RPMI7951 (cell line): ENCODE measurements at places on chromosomes 13 and 19.

DNA sequence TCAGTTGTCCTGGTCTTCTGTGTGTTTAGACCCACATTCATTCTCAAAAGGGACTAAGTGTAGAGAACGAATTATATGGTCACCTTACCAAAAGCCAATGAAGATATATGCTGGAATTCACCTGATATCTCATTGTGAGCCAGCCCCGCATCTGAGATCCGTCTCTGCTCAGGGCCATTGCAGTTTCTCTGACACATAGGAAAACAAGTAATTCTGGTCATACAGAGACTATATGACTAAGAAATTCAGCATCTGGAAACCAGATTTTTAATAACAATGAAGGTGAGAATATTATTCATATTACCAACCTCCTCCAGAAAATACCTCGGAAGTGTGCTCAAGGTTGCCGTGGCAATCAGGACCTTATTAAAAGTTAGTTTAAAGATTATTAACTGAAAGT, 278.6 kb upstream of the EDNRB start:
- DNase-seq = no peak

DNA sequence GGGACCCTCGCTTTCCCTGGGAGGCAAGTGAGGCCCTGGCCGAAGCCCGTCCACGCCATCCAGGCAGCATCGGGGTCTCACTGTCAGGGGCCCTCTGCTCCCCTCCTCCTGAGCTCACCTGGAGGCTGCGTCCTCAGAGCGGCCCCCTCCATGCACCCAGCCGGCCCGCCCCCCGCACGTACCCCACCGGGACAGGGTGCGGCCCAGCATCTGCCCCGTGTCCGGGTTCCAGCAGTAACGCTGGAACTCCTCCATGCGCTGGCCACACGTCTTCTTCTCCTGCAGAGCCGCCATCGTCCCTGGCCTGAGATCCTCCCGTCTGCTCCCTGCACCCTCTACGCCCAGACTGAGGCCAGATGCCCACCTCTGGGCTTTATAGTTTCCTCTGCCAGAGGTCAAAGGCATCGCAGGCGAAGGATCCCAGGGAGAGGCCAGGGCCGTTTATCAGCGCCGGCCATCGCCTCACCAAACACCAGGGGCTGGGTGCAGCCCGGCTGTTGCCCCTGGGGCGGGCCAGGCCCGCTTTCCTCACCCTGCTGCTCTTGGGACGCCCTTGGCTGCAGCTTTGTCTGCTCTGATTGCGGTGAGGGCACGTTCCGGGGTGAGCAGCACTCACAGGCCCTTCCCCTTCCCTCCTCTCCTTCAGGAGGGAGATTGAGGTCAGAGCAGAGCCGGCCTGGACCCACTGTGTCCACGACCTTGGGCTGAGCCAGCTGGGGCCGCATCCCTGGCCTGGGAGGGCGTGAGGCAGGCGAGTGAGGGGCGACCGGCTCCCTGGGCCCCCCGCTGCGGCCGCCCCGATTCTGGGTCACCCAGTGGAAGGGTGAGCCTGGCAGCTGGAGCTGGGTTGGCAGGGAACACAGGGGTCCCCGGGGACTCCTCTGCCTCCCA, at the start of gene ATP4B:
Gene ATP4B, minus strand, starts transcription at position 348 of the 891 bp plus-strand sequence. Its CDS starts 54 bp downstream, at position 294.
- no peak for DNase-seq

DNA sequence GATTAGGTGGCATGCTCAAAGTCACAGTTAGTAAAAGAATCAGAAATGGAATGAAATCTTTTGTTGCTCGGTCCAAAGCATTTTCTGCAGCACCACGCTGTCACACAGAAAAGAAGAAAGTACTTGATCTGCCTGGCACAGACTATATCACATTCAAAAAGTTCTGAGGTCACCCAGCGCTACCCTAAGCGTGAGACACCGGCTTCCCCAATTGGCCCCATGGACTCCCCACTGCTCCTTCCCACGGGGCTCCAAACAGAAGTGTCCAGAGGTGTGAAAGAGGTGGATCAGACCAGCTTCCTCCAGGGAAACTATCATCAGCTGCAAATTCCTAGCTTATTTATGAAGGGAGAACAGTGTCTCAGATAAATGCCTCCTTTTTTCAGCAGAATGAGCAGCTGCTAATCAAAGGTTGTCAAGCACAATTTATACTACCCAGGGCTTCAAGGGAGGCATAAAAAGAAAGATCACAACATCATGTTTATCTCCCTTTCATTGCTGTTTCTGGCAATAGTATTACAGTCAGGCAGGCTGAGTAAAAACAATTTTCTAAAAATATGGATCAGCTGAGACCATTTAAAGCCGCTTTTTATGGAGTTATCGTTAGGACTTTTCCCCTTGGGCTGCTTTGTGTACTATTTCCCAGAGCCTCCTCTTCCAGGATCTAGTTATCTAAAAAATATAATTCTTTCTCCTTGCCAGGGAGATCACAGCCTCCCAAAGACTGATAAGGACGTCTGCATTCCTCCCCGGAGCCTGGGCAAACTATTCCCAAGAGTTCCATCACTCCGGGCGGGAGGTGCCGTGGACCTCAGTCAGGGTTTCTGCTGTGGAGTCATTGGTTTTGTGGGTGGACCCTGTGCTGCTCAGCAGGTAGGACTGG, 208.0 kb downstream of the LHFPL6 start:
- no peak for DNase-seq

DNA sequence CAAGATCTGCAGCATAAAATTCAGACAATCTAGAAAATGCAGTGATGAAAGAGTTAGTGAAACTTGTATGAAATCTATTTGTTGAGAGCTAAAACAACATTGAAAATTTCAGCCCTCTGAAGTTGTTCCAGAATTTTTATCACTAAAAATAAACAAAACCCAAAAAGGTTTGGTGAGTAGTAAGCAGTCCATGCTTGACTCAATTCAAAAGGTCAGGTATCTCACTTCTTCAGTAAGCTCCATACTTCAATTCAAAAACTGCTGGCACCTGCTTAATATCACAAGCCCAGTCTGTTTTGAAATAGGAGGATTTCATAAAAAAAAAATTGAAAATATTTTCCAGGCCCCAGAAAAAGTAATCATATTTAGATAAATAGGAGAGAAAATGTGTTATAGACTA, 894.4 kb downstream of the SLITRK5 start:
- DNase-seq = no peak

GRCh38 chr13:77876176-77876575, 42.5 kb downstream of the EDNRB start:
- no peak for DNase-seq

- no peak for DNase-seq
These were observed 36.0 kb downstream of the KEAP1 start for GRCh38 chr19:10467104-10467706.

- DNase-seq = no peak
These were observed 132.6 kb downstream of the COG6 start for GRCh38 chr13:39788102-39788501.

DNA sequence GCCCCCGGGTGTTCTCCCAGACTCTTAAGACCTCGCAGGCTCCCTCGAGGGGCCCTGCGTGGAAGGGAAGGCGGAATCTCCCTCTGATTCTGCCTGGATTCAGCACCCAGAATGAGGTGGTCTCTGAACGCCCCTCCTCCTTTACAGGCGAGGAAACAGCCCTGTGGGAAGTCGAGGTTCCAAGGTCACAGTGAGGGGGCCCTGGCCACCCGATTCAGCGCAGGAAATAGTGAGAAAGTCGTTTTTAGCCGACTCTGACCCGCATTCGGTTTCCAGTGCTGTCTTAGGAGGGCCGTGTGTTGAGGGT, 1.1 kb downstream of the BSG start:
- DNase-seq = no peak
